GM04504 (cell line): ENCODE measurements at places on chromosomes 1 and 21.

DNA sequence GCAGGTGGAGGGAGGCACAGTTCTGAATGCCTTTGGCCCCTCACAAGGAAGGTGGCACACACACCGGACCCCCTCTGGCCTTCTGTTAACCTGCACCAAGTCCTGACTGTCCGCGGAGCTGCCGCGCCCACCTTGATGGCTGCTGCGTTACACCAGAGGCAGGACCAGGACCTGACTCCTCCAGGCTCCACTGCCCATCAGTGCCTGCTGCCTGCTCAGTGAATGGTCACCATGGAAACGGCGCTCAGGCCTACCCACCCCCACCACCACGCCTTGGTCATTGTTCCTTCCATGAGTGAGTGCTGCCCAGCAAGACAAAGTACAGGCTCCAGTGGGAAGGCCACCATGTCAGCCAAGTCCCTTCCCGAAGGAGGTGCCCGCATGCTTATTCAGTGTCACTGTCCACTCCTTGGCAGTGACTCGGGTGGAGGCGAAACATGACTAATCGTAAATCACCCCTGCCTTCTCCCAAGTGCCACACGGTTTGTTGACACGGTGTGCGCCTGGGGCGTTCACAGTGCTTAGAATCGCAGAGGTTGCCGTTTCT lies 57.3 kb downstream of the SLC37A1 start:
- no peak for DNase-seq

DNA sequence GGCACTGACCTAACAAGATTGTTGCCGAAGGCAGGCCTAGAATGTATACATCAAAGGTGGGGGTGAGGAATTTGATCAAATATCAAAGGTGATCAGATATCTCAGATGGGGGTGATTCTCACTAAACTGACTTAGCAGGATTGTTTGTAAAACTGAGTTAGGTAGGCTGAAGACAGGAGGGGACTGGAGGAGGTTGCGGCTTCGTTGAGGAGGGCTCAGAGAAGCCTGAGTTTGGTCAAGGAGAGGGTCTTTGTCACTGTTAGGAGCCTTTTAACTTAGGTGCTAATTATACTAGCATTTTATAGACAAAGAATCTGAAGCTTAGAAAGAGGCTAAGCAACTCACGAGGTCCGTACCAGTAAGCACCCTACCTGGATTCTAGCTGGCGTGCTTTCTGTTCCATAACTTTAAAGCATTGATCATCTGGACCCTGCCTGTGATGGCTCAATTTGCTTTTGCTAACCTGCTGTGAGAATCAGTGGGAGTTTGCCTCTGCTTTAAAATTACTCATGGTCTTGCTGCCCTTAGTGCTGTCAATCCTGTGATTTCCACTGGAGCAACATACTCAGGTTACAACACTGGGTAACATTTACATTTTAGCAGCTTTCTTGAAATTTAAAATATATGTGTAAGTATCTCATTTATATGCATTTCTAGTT lies 49.8 kb downstream of the ITSN1 start:
- DNase-seq, result no peak

DNA sequence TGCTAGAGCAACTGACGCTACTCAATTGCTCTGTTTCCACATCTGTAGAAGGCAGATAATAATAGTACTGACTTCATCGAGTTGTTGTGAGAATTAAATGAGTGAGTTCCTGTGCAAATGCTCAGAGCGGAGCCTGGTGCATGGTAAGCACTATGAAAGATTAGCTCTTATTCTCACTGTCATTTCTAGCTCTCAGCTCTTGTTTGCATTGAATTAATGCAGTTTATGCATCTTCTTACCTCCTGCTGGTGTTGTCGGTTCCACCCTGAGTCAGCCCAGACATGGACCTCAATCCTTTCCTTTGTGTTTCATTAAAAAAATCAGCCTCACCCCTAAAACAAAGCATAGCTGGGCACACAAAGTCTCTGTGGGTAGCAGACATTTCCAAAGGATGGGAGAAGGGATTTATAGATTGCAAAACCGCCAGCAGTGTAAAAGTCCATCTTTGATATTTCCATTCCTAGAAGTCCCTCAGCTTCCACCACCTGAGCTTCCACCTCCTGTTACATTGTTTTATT lies 254.4 kb upstream of the CSF3R start:
- no peak for DNase-seq

GRCh38 chr1:29513357-29513756 lies 277.0 kb downstream of the PTPRU start:
- peak; percentile 35 for DNase-seq

GRCh38 chr1:77876884-77877283 lies 11.5 kb upstream of the NEXN start:
- DNase-seq, result no peak

DNA sequence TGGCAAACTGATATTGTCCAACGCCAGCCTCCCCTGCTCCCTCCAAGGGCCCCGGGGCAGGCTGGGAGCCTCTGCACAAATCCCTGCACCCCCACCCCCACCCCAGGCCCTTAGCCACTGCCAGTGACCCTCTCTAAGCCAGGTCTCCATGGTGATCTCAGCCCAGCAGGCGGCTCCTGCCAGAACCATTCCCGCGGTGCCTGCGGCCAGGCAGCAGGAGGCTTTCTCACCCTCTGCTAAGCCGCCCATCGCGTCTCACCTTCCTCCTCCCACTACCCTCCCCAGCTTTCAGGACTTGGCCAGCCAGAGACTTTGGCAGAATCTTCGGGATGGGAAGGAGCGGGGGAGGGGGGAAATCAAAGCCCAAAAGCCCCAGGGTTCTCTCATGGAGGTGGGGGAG lies 46.8 kb upstream of the WASF2 start:
- DNase-seq, result peak; percentile 69

DNA sequence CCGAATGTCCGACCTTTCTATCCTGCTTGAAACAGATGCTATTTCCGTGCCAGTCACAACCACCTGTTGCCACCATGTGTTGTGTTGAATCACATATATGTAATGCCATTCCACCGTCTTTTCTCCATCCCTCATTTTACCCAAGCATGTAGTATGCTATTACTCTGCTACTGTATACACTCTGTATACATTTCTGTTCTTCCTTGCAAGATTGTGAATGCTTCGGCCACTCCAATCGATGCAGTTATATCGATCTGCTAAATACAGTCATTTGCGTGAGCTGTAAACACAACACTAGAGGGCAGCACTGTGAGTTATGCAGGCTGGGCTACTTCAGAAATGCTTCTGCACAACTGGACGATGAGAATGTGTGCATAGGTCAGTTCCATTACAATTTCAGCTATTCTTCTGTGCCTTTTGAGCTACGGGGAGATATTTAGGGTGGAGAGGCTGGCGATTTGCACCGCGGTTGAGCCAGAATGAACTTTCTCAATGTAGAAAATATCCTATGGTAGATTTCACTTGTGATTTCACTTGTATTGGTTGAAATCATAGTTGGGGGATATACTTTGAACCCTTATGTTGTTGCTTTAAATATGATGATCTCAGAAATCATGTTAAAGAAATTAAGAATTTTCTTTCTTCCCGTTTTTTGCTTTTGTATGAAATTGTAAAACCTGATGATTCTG lies 289.8 kb downstream of the NTNG1 start:
- DNase-seq, result no peak

- no peak for DNase-seq
Measured at GRCh38 chr1:92563457-92564216, 76.9 kb upstream of the GFI1 start.

DNA sequence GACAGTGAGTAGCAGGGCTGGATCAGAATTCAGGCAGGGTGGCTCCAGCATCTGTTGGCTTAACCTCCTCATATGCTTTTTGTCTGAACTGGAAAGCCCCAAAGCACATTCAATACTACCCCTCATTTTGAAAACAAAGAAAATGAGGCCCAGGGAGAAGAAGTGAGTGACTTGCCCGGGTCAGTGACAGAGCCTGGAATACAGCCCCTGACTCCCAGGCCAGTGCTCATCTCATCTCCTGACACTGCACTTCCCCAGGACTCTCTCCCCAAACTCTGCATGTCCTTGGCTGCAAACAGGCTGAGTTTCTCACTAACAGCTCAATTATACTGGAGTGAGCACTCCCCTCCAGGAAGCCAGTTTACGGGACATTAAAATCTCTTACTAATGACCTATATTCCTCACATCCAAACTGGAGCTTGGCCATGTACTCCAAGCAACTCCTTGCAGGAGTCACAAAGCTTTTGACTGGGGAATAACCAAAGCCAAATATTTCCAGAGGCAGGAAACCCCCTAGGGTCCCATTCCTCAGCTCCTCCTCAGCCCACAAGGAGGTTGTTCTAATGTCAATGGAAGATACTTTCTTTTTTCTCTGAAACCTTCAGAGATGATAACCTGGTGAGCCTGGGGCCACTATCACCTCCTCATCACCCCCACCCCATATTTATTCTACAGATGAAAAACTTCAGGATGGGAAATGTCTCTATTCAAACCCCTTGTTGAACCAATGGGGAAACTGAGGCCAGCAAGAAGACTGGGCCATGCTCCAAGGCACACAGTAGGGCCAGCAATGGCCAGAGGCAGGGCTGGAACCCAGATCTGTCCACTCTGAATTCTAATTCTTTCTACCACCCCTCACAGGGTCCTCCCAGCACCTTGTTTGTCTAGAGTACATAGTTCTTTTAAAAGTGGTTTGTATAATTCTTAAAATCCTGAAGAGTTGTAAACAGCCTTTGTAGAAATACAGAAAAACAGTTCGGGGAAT lies 127.0 kb downstream of the PLPP3 start:
- no peak for DNase-seq
